Activated effector memory CD4-positive, alpha-beta T cell treated with anti-CD3 and anti-CD28 coated beads, Interleukin-2, amount 50 U/mL, for 16 hours (primary cell): ENCODE measurements at places on chromosomes 2 and 18.

DNA sequence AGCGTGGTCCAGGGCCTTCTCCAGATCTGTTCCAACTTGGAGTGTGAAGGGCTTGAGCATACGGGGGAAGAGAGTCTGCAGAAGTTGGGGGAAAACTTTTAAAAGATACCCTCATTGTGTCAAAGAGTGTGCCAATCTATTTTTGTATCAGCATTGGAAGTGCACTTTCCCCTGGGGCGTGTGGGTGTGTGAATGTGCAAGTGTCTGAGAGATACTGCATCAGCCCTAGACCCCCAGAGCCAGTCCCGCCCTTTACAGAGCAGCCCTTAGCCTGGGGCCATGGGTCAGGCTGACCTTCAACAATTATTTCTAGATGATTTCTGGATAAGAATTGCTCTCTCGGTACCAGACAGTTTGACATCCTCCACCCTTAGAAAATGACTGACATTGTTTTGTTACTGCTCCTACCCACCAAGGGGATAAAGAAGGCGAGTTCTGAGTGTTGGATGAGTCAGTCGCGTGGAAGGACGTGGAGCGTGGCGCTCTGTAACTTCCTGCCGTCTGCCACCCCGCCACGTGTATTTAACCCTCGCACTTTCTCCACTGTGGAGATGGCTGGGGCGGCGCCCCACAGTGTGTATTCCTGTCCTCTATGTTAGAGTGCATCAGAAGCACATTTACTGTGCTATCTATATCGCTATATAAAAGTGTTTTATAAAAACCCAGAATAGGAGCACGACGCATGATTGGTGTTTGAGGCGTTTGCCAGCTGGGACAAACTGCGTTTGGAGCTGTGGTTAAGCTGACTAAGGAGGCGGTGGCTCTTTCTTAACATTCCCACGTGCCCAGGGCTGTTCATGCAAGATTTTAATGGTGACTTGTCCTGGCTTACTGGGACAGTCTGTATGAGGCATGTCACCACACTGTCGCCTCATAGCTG is 122.6 kb downstream of the CABLES1 start:
- no peak for DNase-seq

- DNase-seq: no peak
Measured at GRCh38 chr2:119234021-119235019, 10.7 kb downstream of the STEAP3 start.

DNA sequence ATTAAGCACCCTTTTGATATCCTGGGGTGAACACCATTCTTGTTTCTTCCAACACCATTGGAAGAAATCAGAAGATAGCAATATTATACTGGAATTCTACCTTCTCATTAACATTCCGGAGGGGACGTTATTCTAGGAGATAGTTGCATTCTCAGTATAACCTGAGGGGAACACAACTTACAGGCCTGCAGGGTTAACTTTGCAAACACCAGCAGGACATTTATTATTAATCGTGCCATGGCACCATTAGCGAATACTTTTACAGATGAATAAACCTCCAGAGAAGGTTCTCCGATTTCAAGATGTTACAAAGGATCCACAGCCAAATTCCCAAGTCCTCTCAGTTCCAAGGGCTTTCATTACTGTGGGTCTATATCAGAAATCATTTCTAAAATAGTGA is 109.0 kb downstream of the DHRS9 start:
- no peak for DNase-seq

DNA sequence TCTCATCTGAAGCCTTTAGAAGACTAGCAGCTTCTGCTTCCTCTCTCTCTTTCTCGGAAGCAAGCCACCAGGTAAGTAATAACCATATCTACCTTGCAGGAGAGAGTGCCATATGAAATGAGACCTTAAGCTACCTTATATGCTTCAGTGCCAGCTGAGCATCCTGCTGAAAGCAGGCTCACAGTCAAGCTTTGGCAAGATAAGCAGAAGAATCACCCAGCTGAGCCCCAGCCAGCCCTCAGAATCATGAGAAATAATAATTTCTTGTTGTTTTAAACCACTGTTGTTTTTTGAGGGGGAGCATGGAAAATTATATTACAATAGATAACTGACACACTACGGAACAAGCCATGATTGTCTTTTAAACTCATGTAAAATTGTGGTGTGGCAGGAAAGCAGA is 514.4 kb downstream of the MBD2 start:
- DNase-seq: no peak

DNA sequence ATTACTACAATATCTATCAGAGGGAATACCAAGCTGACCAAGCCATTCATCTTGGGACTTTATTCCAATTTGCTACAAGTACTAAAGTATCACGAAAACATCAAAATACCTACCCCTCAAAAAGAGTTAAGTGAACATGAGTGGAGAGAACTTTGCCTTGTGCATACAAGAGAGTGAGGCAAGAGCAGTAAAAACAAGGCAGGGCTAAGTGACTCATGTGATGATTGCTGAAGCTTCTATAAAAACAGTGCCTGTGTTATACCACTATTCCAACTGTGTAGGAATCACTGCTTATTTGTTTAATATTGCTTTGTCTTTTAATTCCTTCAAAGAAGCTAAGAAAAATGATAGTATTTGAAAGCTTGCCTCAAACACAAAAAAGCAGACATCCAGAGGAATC is 61.2 kb downstream of the FARSB start:
- DNase-seq: no peak

GRCh38 chr2:56587456-56587855 is 403.7 kb downstream of the CCDC85A start:
- no peak for DNase-seq

DNA sequence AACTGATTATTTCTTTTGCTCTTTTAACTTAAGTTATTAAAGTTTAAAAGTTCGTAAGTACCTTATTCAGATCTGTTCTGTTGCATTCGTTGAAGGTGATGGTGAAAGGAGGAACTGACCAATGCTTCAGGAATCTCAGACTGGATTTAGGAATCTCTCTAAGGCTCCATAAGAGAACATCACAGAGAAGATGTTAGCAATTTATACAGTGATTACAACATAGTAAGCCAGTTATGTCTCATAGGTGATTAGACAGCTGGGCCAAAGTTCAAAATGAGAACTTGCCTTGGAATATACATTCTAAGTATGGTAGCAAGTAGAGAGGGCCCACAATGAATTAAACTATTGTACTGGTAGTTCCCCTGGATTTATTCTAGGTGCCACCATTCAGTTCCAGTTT is 3.2 kb downstream of the MARS2 start:
- no peak for DNase-seq

- DNase-seq: no peak
Measured at GRCh38 chr2:112688086-112688880, 32.5 kb upstream of the NT5DC4 start.

DNA sequence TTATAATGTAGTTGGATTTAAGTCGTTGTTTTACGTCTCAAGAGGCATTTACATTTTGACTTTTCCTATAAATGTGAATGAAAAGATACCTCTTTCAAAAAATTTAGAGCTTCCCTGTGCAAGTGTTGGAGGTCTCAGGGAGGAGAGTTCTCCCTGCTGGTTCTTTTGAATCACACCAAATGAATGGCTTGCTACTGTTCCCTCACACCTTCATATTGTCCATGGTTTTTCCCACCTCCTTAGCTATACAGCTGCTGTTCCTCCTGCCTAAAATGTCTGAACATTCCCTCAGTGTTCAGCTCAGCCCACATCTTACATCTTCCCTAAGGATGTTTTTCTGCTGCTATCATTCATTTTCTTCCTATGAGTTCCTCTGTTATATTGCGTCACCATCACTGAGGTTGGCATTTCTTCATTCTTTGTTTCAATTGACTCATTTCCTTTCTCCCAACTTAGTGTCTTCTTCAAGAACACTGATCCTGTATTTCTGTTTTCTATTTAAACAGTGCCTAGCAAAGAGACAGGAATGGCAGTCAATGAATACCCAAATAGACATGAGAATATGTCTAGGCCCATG is 46.0 kb downstream of the COX7A2L start:
- no peak for DNase-seq

- no peak for DNase-seq
Measured at GRCh38 chr18:39434223-39434920, 1868.8 kb upstream of the CELF4 start.

DNA sequence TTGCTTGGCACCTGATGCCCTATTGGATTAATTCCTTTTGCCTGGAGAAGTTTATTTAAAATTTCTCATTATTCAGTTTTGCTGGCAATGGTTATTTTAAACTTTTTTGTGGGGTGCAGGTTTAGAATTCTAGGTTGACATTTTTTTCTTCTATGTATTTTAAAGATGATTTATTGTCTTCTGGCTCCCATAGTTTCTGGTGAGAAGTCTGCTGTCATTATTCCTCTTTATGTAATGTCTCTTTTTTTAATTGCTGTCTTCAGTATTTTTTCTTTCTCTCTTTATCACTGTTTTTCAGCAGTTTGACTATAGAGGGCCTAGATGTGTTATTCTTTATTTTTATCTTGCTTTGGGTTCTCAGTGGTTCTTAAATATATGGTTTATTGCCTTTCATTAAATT is 182.2 kb upstream of the STON1 start:
- no peak for DNase-seq

DNA sequence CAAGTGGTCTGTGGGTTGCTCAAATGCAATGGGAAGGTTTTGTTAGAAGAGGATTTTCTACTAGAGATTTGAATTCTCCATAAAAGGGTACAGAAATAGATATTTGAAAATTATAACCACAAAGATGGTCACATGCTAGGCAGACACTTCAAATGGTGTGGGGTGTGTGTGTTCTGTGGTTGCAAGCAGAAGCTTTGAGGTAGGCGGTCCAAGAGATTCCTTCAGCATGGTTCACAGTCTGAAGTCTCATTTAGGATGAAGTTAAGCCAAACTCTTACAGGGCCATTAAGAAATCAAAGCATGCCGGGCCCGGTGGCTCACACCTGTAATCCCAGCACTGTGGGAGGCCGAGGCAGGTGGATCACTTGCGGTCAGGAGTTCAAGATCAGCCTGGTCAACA is 38.3 kb upstream of the RMDN2 start:
- no peak for DNase-seq

DNA sequence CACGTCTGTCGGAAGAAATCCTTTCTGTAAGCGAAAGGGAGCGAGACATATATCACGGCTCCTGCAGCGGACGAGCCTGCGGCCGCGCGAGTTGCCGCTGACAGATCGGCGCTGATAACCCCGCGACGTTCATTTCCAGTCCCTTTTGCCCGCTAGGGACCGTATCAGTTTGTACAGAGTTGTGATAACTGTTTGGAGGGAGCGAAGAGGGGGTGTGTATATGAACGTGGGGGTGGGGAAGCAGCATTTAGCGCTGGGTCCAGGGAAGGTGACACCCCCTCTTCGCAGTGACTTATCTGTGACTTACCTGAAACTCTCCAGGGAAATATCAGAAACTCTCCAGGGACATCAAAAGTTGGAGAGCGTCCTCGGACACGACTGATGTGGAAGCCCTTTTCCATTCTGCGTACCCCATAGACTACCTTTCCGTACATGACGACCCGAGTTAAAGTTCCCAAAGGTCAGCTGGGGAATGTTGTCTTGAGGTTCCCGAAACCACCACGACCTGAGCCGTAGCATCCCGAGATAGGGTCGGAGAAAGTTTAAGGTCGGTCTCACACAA is 948 bp upstream of the GATA6 start:
- no peak for DNase-seq

- DNase-seq: no peak
Measured at GRCh38 chr2:113964436-113964835, 74.5 kb downstream of the ACTR3 start.
